ENCODE measurements at places on chromosomes 2 and 18. TPM values are rescaled to one million over a fixed set of nuclear protein-coding genes. Genes with fewer than 3 reads are reported as not detected.

GRCh38 chr2:147297820-147298219 lies 547.0 kb upstream of the ACVR2A start:
- DNase-seq, result no peak

- DNase-seq, result peak; percentile 46
Observed at GRCh38 chr2:98282109-98282508, 64.1 kb upstream of the CNGA3 start.

The SLC8A1 gene
- total RNA-seq, result 83.4 TPM

The ERBB4 gene
- not detected for total RNA-seq

Measured in GM23248 (cell line).